Naive thymus-derived CD8-positive, alpha-beta T cell (primary cell): ENCODE measurements at places on chromosomes 12 and 14. TPM values are rescaled to one million over a fixed set of nuclear protein-coding genes. Genes with fewer than 3 reads are reported as not detected.

ZFHX2 gene
- total RNA-seq, result 0.62 TPM

PTHLH gene
- total RNA-seq, result not detected

NANOG gene
- total RNA-seq, result not detected

CCNB1IP1 gene
- 28.4 TPM for total RNA-seq

LYZ gene
- total RNA-seq, result 7.3 TPM

KRT7 gene
- not detected for total RNA-seq

TSPAN11 gene
- total RNA-seq, result not detected

RNASE1 gene
- total RNA-seq, result 5.6 TPM

NINJ2 gene
- 1.4 TPM for total RNA-seq

CFAP54 gene
- total RNA-seq, result 0.82 TPM

SPIC gene
- total RNA-seq, result not detected

DPY19L2 gene
- 16.7 TPM for total RNA-seq

CLEC2A gene
- total RNA-seq, result not detected

PMCH gene
- total RNA-seq, result not detected

FICD gene
- total RNA-seq, result 4.6 TPM

IAPP gene
- not detected for total RNA-seq

ATF1 gene
- 44.2 TPM for total RNA-seq

CRIP2 gene
- 2.3 TPM for total RNA-seq

STYX gene
- 48.8 TPM for total RNA-seq

NPAS3 gene
- total RNA-seq, result not detected

HVCN1 gene
- 21.2 TPM for total RNA-seq

TAS2R46 gene
- total RNA-seq, result 0.71 TPM

INHBC gene
- total RNA-seq, result 0.19 TPM

FAIM2 gene
- not detected for total RNA-seq

BBOF1 gene
- 4.4 TPM for total RNA-seq

ANKRD33 gene
- not detected for total RNA-seq

TEX22 gene
- 8.2 TPM for total RNA-seq

BDKRB2 gene
- total RNA-seq, result not detected

RERGL gene
- not detected for total RNA-seq

KCNA5 gene
- total RNA-seq, result not detected

KRT2 gene
- total RNA-seq, result 0.62 TPM

CPM gene
- total RNA-seq, result 0.81 TPM

NPFF gene
- not detected for total RNA-seq

PPP2R5C gene
- total RNA-seq, result 418 TPM

MYO1H gene
- not detected for total RNA-seq

SLC25A47 gene
- total RNA-seq, result not detected

AHNAK2 gene
- total RNA-seq, result not detected

VRTN gene
- not detected for total RNA-seq

JPH4 gene
- not detected for total RNA-seq

TMTC2 gene
- total RNA-seq, result 4.0 TPM

CLEC4C gene
- total RNA-seq, result not detected

TAS2R7 gene
- total RNA-seq, result not detected

PMEL gene
- not detected for total RNA-seq

SOAT2 gene
- 0.42 TPM for total RNA-seq

KRT83 gene
- total RNA-seq, result not detected

MYH6 gene
- not detected for total RNA-seq

RBM23 gene
- total RNA-seq, result 143 TPM
